Suppressor macrophage treated with lipopolysaccharide for 4 hours (primary cell): ENCODE measurements at places on chromosomes 13 and 19.
A peak's percentile ranks its signal among the peaks of the same experiment; 100 is the strongest.

DNA sequence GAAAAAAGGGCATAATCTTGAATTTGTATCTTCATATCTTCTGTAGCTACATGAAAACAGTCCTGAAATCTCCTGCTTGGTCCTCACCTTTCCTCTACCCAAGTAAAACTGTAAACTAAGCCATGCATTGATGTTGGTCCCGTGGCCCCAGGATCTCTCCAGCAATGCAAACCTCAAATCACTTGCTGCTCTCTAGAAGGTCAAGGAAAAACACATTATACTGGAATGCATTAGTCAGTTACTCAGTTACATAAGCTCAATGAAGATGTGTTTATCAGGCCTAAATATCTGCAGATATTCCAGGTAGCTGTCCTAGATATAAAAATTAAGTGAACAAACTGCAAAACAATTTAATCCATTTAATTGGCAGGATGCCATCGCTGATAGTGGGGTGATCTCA, 261.8 kb downstream of the ABCC4 start:
- DNase-seq = no peak

- no peak for DNase-seq
Measured at GRCh38 chr19:48833049-48833448, 3.2 kb downstream of the HSD17B14 start.

GRCh38 chr13:108084840-108085239, 130.5 kb downstream of the LIG4 start:
- no peak for DNase-seq

GRCh38 chr19:4847190-4847973, 15.9 kb upstream of the TICAM1 start:
- DNase-seq = no peak

GRCh38 chr19:18119013-18119716, 21.6 kb downstream of the MAST3 start:
- DNase-seq = no peak

DNA sequence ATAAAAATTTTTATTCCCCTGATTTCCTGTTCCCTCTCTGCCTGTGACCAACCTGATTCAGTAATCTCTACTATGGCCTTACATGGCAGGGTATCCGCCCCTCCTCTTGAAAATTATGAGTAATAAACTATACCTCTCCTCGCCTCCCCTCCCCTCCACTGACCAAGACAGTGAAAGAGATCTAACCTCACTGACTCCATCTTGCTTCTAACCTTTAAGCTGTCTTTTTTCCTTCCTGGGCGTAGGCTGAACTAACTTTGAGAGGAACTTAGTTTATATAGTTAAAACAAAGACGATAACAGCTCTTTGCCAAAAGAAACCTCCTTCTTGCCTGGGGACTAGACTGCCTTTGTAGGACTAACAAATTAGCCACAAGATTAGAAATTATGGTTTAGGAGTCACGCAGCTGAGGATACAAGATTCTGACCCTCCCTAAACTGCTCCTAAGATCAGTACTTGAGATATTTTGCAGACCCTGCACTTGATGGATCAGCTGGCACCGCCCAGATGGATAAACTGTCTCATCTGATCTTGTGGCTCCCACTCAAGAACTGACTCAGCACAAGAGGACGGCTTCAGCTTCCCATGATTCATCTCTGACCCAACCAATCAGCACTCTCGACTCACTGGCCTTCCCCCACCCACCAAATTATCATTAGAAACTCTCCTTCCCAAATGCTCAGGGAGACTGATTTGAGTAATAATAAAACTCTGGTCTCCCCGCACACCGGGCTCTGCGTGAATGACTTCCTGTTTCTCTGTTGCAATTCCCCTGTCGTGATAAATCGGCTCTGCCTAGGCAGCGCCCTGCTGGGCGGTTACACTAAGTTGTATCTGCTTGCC, 187.1 kb downstream of the TDRD3 start:
- no peak for DNase-seq

DNA sequence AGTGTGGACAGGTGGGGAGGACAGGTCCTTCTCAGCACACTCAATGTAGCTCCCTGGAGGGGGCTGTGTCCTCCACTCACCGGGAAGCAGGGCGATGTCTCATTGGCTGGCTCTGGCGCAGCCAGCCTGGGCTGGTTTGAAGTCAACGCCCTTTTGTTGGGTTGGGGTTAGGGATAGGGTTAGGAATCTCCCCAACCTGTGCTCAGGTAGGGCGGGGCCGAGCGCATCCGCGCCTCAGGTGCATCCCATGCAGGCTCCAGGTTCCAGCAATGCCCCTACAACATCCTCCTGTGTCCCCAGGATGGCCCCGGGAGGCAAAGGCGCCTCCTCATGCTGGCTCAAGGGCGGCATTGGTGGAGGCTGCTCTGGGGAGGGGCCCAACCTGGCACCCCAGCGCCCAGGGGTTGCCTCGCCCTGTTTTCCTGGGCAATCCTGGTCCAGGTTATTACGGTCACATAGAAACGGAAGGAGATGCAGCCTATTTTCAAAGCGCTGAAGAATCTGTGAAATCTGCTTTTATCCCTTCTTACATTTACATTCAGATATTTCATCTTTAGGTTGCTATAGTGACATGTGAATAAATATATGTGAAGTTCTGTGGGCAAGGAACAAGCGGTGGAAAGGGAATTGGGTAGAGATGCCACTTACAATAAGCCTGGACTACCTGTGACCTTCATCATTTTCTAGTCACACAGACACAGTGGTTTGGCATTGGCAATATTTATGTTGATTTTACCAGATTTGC, 74.3 kb downstream of the TM9SF2 start:
- DNase-seq = no peak

DNA sequence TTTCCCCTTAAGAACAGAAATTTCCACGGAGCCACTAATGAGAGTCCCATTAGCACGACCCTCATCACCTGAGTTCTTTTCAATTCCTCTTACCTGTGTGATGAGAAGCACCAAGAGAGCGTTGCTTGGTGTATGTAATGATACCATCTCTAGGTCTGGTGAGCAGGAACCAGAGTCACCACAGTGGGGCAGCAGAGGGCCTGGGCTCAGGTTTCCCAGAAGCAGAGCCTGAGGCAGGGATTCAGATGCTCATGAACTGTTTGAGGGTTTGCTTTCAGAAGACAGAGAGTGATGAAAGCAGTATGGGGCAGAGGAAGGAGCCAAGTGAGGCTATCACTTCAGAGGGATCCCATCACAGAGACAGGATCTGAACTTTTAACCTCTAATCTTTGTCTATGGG, 3.1 kb upstream of the PTPRH start:
- peak; percentile 55 for DNase-seq

GRCh38 chr13:101398191-101398590, 18.1 kb downstream of the NALCN start:
- no peak for DNase-seq

GRCh38 chr13:41691274-41691673, 233.9 kb downstream of the RGCC start:
- peak; percentile 26 for DNase-seq

- no peak for DNase-seq
Measured at GRCh38 chr13:100523411-100523810, 65.2 kb downstream of the GGACT start.

GRCh38 chr19:11963566-11964355, 1.1 kb upstream of the ZNF763 start:
- peak; percentile 84 for DNase-seq

- DNase-seq = no peak
Measured at GRCh38 chr13:110661256-110661655, 44.7 kb downstream of the CARS2 start.

GRCh38 chr13:99067159-99067985, 89.5 kb upstream of the DOCK9 start:
- no peak for DNase-seq

- DNase-seq = no peak
Measured at GRCh38 chr19:29013325-29013724, 199.6 kb downstream of the UQCRFS1 start.

GRCh38 chr13:98535501-98536354, 41.2 kb downstream of the STK24 start:
- no peak for DNase-seq

DNA sequence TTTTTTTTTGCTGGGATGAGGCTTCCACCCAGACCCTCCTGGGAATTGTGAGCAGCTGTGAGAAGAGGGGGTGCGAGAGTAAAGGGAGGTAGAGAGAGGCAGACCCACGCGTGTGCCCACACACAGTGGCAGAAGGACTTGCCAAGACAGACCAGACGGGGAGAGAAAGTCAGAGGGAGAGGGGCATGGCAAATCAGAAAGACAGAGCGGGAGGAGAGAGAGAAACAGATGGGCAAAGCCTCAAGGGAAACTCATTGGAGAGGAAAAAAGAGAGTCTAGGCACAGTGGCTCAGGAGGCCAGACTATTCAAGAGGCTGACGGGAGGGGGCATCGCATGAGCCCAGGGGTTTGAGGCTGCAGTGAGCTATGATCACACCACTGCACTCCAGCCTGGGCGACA, 17.0 kb downstream of the CATSPERG start:
- DNase-seq = no peak

DNA sequence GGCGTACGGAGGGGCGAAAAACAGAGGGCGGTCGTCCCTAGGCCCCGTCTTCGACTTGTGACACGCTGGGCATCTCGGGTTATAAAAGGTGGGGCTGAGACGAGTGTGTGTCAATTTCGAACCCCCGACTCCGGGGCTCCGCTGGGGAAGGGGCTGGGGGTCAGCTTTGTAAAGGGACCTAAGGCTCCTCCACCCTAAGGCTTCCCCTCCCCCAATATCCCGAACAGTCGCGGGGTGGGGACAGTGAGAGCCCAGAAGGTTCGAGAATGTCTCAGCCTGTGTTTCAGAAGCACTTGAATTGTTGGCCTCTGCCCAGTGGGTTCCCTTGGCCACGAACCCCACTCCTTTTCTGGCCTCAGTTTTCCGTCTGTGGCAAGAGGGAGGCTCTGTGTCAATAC, 450 bp downstream of the SELENOW start:
- peak; percentile 15 for DNase-seq

- DNase-seq = peak; percentile 71
Measured at GRCh38 chr19:54573330-54573872, at the start of gene LILRA2. TSS of gene LILRA2 (plus strand) at chr19:54573790. CDS start at chr19:54573879, 89 bp downstream.

DNA sequence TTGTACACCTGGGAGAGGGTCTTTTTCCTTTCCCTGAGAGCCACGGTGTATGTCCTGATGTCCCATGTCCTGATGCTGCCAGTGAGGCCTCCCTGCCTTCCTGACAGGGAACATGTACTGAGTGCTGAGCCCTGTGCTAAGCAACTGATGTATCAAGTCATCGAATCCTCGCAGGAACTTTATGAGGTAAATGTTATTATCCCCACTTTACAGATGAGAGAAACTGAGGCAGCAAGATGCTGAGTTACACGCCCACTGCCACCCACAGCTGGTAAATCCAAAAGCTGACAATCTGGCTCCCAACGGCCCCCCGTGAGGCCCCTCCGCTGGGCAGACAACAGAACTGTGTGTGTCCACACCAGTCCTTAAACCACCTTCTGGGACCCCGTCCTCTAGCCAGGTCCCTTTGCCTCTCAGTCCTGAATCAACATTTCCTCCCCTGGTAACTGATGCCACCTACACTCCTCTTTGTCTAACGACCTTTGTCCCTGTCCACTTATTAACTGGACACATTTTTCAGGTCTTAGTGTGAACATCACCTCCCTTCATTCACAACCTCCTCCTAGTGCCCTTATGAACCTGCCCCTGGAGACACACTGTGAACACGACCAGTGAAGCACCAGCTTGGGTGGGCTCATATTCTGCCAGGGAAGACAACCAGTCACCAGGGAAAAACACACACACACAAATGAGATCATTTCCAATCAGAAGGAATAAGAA, 5.4 kb upstream of the VSIG10L start:
- no peak for DNase-seq

DNA sequence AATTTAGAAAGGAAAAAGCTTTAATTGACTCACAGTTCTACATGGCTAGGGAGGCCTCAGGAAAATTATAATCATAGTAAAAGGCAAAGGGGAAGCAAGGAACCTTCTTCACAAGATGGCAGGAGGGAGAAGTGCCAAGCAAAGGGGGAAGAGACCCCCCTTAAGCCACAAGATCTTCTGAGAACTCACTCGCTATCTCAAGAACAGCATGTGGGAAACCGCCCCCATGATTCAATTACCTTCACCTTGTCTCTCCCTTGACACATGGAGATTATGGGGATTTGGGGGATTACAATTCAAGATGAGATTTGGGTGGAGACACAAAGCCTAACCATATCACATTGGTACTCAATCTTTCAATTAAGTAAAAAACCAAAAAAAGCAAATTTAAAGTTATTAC, 1778.7 kb upstream of the MIR17HG start:
- DNase-seq = no peak

GRCh38 chr19:50024719-50025021, 502 bp downstream of the VRK3 start:
- no peak for DNase-seq

DNA sequence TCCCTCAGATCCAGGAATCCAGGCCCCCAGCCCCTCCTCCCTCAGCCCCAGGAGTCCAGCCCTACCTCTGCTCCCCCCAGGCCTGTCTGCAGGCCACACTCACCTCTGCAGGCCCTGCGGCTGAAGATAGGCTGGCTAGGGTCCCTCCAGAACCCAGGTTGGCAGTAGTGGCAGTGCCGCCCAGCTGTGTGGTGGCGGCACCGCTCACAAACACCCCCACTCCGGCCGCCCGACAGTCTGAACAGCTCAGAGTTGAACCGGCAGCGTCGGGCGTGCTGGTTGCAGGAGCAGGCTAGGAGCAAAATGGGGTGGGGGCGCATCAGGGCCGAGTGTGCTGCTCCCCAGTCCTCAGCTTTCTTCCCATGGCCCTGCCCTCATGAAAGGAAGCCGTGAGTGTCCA, 8.3 kb downstream of the NTN5 start:
- no peak for DNase-seq

- DNase-seq = no peak
Measured at GRCh38 chr13:32415019-32415418, 12.9 kb downstream of the N4BP2L1 start.

DNA sequence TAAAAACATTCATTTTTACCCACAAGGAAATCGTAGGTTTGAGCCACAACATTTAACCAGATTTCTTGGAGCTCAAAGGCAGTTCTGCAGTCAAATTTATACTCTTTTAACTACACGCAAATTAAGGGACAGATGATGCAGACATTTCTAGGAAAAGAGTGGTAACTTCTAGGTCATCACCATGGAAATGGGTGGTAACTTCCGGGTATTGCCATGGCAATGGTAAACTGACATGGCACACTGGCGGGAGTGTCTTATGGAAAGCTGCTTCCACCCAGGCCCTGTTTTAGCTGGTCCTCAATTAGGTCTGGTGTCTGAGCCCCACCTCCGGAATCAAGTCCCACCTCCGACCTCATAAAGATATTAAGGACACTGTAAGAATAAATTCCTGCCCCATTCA, 10.4 kb upstream of the LYPD5 start:
- no peak for DNase-seq
